Lower leg skin (tissue), 4 donors: ENCODE measurements at places on chromosomes 6 and 20. TPM values are rescaled to one million over a fixed set of nuclear protein-coding genes. Genes with fewer than 3 reads are reported as not detected.

DNA sequence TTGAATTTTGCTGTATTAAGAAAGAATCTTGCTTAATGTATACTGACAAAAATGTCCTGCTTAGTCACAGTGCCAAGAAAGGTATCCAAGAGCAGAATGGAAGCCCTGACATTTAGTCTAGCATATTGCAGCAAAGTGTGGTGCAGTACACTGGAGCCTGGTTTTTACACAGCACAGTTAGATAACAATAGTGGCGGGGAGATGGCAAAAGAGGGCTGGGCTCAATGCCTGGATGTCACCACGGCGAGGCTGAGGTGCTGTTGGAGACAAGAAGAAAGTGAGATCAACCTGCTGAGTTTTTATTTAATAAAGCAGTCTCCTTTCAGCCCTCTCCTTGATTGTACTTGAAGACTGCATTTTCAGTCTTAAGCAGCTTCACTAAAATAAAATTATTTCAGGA is 426.0 kb downstream of the LMBRD1 start:
- DNase-seq: no peak

DNA sequence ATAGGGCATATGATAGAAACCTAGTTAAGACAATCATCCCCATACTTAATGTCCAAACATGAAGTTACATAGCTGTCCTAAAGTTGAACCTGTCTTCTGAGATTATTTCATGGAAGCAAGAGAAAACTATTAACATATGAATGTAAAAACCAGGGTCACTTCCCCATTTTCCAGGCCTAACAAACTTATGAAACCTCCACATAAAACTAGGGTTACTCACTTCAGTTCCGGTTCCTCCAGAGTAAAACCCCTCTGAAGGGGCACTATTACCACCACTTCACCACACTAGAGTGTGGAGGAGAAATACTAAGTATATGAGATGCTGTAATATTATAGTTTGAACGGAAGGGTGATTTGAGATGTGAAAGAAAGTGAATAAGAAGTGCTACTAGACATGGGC is 14.9 kb downstream of the PRKN start:
- no peak for DNase-seq

- DNase-seq: no peak
These were observed 2.6 kb upstream of the NR2E1 start for GRCh38 chr6:108163267-108163643.

- DNase-seq: peak; percentile 59
These were observed 24.2 kb downstream of the GLP1R start for GRCh38 chr6:39072830-39073229.

- DNase-seq: no peak
These were observed 13.5 kb upstream of the TBX18 start for GRCh38 chr6:84777888-84778287.

DNA sequence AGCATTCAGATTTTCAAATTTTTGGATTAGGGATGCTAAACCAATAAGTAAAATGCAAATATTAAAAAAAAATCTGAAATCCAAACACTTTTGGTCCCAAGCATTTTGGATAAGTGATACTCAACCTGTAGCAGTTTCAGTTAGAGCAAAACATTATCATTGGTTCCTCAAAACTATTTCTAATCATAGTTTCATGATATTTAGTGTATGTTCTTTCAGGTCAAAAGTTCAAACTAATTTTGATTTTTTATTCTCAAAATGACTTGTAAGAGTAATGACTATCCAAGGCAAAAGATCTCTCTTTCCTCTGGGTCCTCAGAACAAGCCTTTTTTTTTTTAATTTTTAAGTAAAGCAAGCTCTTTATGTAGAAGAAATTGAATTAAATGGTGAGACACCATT is 64.0 kb upstream of the TFB1M start:
- DNase-seq: no peak

DNA sequence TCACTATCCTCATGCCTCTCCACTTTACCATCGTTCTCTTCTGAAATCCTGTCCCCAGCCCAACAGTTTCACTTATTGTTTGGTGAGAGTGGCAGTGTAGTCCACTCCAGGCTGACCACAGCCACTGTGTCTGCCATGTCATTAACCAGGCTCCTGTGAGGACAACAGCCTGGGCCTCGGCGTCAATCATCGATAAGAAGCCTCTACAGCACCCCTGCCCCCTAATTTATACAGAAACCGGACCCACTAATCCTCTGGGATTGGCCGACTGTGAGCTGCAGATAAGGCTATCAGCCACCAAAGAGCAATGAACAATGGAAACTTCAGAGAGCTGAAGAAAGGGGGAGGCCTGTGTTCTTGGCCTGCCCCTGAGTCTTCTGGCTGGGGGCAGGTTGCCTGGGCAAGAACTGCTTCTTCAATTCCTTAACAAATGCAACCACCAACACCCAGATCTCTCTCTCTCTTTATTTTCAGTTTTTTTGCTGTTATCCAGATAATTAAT is 3.4 kb downstream of the EGFL8 start:
- no peak for DNase-seq

- DNase-seq: peak; percentile 39
These were observed 673 bp downstream of the MARCKS start for GRCh38 chr6:113857556-113858479.

DNA sequence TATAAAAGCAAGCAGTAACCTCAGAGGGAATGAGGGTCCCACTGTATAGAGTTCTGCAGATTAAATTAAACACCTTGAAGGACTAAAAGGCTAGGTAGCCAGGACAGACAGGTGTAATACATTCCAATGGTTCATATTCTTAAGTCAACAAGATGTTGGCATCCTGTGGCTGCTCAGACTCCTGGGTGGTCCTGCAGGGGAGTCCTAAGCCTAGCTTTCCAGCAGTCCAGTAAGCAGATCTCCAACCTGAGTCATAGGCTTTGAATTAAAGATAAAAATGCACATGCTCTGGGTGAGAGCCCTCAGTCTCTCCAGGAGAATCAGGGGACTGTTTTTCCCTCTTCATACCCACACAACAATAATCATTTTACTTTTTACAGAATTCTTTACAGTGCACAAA is 307.3 kb upstream of the SUPT3H start:
- no peak for DNase-seq

- DNase-seq: peak; percentile 76
These were observed 23.4 kb upstream of the CCN5 start for GRCh38 chr20:44691424-44692423.

- DNase-seq: peak; percentile 40
These were observed 246.7 kb downstream of the TTLL2 start for GRCh38 chr6:167571550-167571949.

CLPSL1 gene
- not detected for total RNA-seq

MOG gene
- total RNA-seq: not detected

TAF11 gene
- total RNA-seq: 17.7 TPM

C6orf58 gene
- not detected for total RNA-seq

COL10A1 gene
- total RNA-seq: 0.23 TPM

HLA-G gene
- total RNA-seq: not detected

CDSN gene
- total RNA-seq: 722 TPM
